ENCODE measurements at places on chromosomes 12 and 14.

DNA sequence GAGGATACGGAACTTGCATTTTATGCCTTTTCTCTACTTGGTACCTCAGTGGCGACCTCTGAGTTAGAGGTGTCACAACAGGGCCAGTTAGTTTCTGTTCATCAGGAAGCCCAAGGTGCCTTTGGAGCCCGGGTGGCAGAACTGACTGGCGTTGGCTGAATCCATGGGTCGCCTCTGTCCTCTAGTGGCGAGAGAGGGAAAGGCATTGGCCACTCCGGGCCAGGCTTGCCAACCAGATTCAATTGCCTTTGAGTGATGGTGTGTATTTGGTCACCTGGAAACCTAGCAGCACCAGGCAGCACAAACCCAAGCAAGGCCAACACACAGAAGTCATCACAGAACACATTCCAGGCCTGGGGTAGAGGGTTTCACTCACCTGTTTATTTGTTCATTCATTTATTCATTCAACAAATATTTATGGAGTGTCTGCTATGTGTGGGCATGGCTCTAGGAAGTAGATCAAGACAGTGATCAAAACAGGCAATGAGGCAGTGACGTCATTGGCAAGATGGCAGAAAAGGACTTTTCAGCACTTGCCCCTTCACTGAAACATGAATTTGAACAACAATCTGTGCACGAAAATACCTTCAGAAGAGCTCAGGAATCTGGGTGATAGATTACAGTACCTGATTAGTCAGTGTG is 40.5 kb upstream of the KCNA5 start:
- DNase-seq, result peak; percentile 69

DNA sequence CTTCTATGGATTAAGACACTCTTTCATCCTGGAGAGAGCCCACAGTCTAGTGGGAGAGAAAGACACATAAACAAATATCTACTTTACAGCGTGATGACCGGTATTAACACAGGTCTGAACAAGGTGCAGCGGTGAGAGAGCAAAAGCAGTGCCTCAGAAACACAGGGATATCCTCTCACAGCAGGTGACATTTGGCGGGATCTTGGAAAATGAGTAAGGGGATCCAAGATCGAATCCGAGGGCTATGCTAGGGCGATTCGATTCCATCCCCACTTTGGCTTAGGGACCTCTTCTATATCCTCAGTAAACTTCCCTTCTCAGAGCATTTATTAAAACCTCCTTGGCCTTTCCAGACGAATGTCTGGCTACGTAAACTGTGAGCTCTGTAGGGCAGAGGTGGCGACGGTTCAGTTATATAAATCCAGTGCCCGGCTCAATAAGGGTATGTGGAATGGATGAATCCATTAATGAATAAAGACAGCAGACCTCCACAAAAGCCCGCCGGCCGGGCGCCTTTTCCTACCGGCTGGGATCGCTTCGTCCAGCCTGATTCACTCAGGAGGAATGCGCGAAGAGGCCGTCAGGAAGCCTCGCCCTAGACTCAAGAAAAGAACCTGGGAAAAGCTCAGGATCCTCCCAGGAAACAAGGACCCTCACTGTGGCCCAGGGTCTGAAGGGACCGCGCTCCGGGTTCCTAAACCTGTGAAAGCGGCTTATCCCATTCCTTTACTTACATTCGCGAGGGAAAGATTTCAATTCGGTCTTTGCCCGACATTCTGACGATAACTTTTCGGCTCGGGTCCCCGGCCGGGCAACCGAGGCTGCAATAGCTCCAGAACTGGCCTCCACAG is 455 bp downstream of the ATP6V1D start:
- no peak for DNase-seq

DNA sequence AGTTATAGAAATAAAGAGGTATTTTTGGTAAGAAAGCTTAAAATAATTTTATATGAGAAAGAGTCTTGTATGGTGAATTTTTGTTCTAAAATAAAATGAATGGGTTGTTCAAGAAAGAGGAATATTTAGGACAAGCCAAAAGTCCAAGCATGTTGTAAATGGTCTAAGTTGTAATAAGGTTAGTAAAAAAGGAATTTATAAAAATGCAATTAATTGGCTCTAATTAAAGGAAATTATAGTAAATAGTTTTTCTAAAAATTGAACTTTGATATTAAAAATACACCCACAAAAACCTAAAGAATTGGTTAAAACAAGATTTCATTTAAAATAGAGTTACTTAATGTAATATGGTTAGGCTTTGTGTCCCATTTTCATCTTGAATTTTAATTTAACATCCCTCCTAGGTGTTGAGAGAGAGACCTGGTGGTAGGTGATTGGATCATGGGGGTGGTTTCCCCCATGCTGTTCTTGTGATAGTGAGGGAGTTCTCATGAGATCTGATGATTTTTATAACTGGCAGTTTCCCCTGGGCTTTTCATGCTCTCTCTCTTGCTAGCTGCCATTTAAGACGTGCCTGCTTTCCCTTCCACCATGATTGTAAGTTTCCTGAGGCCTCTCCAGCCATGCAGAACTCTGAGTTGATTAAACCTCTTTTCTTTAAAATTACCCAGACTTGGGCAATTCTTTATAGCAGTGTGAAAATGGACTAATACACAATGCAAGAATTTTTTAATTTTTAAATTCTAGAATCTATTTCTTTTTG is 13.0 kb downstream of the SLC22A17 start:
- no peak for DNase-seq

DNA sequence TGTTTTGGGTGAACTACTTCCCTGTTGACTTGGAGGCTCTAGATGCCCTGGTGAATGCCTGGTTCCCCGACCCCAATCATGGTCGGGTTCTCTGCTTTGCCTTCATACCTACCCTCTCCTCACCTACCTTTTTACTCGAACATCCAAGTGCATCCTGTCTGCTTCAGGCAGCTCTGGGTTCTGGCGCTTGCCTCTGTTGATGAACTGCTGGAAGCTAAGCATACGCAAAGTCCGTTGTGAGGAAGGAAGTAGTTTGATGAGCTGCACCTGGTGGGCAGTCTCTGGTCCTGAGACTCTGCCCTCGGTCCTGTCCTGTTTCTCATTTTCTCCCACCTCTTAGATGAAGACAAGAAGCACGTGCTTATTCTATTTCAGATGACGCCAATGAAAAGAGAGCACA is 13.6 kb downstream of the KCNH3 start:
- no peak for DNase-seq

DNA sequence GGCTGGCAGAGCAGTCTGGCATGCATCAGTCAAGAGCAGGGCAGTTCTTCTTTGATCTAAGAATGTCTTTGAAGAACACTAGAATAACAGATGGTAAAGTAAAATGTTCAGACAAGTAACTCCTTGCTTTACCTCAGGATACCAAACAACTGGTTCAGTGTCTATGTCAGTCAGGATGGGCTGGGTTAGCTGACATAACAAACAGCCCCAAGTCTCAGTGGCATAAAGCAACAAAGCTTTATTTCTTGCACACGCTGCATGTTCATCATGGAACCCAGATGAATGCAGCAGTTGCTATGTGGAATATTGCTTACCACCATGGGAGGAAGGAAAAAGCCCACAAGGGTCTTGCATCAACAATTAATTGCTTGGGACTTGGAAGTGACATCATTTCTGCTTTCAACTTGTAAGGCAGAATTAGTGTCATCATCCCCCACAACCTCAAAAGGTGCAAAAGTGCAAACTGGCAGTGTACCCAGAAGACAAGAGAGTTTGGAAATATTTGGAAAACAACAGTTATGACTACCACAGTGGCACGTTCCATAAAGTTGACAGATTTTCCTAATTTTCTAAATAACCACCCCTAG is 21.2 kb downstream of the GPRC5D start:
- no peak for DNase-seq

DNA sequence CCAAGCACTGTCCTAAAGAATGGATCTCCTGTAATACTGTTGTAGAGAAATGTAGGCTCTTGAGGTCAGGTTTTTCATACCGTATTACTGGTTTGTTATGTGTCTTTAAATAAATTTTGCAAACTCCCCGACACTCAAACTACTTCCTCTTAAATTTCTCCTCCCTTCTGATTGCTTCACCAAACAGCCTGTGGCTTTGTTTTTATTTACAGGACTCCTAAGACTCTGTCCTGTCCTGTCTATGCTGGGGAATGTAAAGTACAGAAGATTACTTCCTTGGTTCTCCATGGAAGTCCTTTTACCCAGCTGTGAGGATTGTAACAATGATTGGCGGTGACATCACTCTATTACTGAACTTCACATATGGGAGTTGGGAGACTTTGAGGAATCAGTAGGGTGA is 873.5 kb downstream of the DIO2 start:
- no peak for DNase-seq
